ENCODE measurements at places on chromosomes 13 and 19.

DNA sequence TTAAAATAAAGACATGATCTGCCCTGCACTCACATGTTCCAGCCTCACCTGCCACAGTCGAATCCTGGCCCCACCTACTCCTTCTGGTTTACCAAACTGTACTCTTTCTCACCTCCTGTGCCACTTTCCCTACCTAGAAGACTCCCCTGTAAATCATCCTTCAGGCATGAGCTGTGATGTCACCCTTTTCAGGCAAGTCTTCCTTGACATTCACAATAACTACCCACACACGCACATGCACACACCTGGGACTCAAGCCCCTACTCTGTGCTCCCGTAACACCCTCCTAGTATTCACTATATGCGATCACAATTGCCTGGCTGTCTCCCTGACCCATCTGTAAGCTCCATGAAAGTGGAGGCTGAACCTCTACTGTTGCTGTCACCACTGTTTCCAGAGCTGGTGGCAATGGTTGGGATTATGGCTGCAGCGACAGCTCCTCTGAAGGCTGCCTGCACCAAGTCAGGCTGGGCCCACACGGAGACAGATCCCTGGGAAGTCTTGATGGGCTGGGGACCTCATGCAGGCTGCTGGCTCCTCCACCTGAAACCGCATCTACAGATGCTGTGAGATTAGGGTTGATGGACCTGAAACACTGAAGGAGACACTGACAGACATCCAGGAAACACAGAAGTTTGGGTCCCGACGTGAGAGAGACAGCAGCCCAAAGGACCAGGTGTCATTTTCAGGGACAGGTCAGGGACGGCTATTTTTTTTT is 611.1 kb downstream of the UQCRFS1 start:
- DNase-seq: no peak

DNA sequence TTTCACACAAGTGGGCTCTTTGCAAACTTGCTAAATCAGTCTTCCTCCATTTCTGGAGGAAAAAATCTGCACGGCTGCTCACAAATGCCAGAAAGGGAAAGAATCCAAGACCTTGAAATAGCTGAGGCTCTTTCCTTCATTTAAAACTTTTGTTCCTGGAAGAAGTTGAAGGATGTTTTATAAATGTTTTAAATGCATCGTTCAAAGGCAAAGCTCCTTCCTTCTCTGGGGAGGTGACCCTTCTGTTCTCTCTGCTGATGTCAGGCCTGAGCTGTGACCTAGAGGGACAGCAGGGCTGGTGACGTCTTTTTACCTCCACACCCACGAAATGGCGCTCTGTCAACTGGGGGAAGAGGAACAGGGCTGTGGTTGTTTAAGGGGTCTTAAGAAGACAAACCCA is 376.4 kb upstream of the ZNF507 start:
- DNase-seq: no peak

DNA sequence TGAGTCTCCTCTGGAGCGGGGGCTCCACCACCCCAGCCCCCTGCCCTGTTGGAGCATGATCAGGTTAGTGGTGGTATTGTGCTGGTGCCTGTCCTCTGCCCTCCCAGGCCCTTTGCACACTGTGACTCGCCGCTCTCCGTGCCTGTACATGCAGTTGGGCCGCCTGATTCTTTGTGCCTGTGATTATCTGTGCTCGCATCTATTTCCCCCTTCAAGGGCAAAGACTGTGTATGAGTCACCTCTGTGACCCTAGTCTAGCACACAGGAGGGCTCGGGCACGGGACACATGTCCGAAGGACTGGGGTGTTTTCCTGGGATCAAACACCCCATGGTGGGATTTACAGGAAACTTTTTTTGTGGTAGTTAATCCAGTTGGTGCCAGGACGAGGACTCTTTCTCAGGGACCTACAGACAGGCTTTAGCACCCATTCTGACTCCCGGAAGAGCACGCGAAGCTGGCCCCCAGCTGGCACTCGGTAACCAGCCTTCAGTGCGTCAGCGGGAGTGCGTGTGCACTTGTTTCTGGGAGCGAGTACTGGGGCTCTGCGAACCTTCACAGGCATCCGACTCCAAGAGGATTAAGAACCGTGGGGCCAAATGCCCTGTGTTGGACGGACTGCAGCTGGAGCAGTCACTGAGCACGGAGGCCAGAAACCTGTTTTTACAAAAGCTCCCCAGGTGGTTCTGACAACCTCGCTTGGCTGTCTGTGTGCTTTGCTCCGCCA is 6.7 kb downstream of the PPP1R37 start:
- DNase-seq: no peak

DNA sequence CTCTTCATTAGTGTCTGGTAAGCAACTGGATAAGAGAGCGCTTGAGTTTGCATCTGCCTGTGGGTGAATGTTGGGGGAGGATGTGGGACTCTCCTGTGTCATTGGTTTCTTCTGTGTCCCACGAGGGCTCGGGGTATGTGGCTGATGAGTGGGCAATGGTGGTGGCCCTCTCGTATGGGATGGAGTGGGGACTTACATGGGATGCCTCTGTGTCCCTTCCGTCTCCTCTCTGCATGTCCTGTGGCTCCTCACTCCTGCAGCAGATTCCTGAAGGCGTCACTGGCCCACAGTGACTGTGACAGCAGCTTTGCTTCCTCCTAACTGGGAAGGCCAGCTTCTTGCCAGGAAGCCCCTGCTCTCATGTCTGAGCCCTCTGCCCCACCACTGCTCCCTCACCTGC is 2.6 kb upstream of the LRP3 start:
- no peak for DNase-seq

DNA sequence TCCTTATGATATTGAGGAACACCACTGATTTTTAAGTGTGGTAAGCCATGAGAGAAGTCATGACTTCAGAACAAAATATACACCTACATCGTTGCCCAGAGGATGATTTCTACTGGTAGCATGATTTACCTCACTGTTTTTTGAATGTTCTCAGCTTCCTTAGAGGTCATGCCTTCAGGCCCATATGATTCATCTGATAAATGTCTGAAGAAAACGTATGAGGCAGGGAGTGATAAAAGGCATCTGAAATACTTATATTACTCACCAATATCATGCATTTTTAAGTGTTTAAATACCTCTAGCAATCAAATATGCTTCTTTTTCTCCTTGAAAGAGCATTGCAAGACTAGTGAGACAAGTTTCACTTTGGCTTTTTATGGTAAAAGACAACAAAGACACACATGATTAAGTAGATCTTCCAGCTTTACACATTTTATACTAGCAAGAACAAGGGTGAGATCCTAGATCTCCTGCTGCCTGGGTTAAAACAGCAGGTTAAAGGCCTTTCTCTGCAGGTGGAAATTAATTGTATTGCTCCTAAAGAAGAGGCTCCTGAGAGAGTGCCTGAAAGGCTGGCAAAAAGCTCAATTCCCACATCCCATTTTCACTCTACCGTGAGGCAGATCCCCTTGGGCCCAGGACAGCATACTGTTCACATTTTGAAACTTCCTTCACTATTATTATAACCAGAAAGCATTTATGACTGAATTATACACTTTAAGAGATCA is 432.4 kb downstream of the SLITRK1 start:
- DNase-seq: no peak

DNA sequence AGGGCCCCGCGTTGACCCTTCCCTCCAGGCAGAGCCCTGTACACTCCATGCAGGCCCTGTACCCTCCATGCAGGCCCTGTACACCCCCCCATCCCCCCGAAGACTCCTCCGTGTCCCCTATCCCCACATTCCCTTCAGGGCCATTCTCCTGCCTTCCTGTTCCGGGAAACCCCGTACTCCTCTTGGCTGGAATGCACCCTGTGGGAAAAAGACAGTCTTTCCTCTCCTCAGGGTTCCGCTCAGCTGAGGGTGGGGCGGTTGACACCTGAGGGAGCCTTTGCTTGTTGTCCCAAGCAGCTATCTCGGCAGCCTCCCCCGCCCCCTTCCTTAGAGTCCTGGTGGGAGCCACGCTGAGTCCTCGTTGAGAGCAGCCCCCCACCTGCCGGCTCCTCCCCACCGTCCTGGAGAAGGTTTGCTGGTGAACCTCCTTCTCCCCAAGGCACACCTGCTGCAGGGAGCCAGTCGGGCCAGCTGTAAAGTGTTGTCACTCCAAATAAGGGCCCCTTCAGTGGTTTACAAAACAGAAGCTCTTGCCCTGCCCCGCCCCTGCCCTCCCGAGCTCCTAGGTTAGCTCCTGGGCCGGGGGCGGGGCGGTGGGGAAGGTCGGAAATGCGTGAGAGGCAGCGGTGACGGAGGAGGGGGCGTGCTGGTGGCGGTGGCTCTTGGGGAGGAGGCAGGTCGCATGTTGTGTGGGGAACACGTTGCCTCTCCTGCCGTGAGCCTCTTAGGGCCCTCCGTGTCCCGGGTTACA is 1.5 kb downstream of the GNA11 start:
- peak; percentile 82 for DNase-seq

- peak; percentile 28 for DNase-seq
These were observed 690 bp downstream of the KMT2B start for GRCh38 chr19:35718345-35719041.

DNA sequence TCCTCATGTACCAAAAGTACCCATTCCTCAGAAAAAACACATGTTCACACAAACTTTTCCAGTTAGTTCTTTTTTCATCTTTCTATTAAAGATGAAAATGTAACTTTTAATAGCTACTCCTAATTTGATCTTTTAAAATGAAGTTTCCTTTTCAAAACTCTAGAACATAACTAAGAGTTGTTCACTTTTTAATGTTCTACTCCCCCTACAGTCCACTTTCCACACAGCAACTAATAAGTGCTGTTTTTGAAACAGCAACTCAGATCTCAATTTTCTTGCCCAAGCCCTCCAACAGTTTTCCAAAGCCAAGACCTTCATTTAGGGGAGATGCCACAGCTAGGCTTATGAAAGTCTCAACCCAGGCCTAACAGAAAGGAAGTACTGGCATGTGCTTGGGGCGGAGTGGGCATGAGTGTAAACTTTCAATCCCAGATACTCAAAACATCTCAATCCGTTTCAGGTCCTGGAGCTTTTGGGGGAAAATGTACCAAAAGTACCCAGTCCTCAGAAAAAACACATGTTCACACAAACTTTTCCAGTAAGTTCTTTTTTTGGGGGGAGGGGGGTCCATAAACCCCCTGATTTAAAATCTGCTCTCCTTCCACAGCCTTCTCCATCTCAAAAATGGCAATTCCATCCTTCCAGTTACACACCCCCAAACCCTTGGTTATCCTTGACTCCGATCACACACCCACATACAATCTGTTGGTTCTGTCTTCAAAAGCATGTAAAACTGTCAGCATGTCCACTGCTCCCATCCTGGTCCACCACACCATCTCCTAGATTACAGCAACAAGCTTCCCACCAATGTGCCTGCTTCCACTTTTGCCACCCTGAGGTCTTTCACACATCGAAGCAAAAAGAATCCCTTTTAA is 2.0 kb downstream of the FBL start:
- peak; percentile 74 for DNase-seq

GRCh38 chr19:54612428-54612827 is 17.9 kb upstream of the LILRB1 start:
- DNase-seq: no peak

GRCh38 chr19:6087074-6087571 is 23.2 kb downstream of the RFX2 start:
- peak; percentile 35 for DNase-seq

- no peak for DNase-seq
These were observed 9.5 kb upstream of the LILRB4 start for GRCh38 chr19:54653181-54653809.

DNA sequence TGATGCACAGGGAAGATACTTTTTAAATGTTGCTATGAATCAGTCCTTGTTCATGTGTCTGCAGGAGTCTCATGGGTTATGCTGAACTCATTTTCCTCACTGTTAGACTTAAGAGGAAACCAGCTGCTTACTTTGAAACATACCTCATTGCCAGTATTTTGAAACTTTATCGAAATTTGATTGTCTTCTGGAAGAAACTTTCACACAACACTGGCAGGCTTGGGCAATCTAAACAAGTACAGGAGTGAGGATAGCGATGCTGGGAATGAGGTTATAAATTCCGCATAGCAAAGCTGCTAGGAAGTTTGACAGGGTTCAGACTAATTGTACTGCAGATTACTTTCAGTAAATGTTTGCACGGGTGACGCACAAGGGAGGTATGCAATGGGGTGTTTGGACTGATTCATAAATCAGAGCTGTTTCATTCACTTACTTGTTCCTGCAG is 245.7 kb downstream of the DNAJC15 start:
- DNase-seq: no peak

DNA sequence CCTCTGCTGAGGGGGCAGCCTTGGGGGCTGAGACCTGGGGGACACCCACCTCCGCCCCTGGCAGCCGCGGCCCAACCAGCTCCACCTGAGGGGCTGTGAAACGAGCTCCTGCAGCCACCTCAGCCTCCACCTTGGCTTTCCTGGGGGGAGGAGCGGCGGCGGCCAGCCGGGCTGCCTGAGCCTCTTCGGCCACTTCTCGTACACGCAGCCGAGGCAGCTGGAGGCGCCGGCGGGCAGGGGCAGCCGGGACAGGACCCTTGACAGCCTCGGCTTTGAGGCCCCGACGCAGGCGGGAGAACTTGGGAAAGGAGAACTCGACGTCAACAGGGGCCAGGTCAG is 7.6 kb upstream of the HIPK4 start:
- no peak for DNase-seq

- DNase-seq: no peak
These were observed 67.2 kb downstream of the SPACA7 start for GRCh38 chr13:112443191-112443994.

- DNase-seq: no peak
These were observed 34.9 kb upstream of the TPP2 start for GRCh38 chr13:102561933-102562332.

- DNase-seq: no peak
These were observed 1721.9 kb downstream of the OLFM4 start for GRCh38 chr13:54750521-54750920.

DNA sequence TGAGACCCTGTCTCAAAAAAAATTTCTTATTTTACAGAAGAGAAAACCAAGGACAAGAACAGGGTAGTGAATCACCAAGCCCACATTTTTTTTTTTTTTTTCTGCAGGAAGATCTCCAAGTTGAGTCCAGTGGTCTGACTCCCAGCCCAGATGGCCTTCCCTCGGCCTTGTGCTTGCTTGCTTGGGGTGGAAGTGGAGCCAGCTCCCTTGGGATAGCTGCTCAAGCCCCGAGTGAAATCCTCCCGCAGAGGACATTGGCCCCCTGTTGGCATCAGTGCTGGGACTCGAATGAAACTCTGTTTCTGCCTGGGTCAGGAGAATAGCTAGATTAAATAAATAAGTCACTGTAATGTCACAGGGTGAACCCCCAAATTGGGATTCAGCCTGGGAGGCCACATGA is 9.4 kb upstream of the NUP62 start:
- no peak for DNase-seq

DNA sequence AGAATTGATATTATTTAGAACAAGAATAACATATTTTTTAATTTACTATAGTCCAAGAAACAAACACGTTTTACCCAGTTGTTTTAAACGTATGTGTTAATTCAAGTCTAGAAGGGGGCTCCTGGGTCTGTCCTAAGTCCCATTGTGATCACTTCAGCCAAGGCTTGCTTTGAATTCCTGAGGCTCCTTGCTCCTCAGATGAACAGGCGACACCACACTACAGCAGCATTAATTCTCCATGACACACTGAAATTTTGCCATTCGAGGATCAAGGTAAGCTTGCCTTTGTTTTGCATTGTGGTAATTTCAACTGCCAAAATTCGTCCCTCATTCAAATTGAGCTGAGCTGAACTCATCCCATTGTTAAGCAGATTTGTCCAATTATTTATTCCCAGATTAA is 1442.6 kb downstream of the SLITRK5 start:
- DNase-seq: no peak

Data from CD4-positive, alpha-beta T cell treated with Interleukin-1 beta for 1 hour (primary cell).